ENCODE measurements at places on chromosomes 4 and X. TPM values are rescaled to one million over a fixed set of nuclear protein-coding genes. Genes with fewer than 3 reads are reported as not detected.
A peak's percentile ranks its signal among the peaks of the same experiment; 100 is the strongest.

Gene ZNF185
- total RNA-seq: 13.7 TPM

Gene DCLK2
- total RNA-seq: 20.5 TPM

Gene SMARCA1
- 69.3 TPM for total RNA-seq

Gene ARX
- not detected for total RNA-seq

- H3K4me1 ChIP-seq: no peaks in the 10 kb centered on the region
- no peak for ATAC-seq
- H3K4me3 ChIP-seq: no peak overlapping the region
- no peak overlapping the region for H3K27ac ChIP-seq
Measured at GRCh38 chr4:89420507-89420906, 112.9 kb upstream of the GPRIN3 start.

DNA sequence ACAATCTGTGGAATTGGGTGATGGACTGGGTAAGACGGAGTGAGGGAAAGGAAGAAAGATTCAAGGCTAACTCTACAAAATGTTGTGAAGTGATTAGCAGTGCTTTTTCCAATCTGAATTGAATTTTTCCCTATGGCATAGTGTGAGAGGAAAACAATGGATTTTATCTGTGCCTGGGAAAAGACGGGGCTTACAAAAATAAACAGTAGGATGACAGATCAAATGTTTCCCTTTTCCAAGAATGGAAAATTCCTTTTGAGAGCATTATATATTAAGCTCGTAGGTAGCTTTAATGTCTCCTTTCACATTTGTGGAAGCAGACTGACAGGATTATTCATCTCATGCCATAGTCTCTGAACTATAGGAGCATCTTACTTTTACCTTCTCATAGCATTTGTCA lies 27.8 kb downstream of the ATP11C start:
- no peak for ATAC-seq
- H3K27ac ChIP-seq: no peak overlapping the region
- no peaks in the 10 kb centered on the region for H3K27me3 ChIP-seq
- H3K36me3 ChIP-seq: no peaks in the 10 kb centered on the region
- no peaks in the 10 kb centered on the region for H3K4me1 ChIP-seq

GRCh38 chr4:176845636-176846035 lies 52.9 kb upstream of the VEGFC start:
- no peak for ATAC-seq
- H3K4me3 ChIP-seq: no peak overlapping the region
- no peaks in the 10 kb centered on the region for H3K27me3 ChIP-seq
- H3K27ac ChIP-seq: no peak overlapping the region
- no peaks in the 10 kb centered on the region for H3K4me1 ChIP-seq
- no peaks in the 10 kb centered on the region for H3K36me3 ChIP-seq

DNA sequence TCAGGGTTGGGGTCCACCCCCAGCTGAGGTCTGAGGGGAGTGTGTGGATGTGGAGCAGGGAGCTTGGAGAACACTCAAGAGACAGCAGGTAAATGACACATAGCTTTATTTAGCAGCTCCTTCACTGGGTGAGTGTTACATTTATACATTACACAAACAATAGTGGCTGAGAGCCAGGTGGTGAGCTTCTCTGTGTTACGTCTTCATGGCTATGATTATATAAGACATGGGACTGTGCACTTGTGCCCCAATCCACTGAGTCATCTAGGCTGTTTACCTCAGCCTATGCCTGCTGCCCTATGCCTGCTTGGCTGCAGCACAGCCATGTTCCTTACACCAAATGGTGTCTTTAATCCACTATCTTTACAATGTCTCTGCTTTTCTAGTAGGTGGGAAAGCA lies 459.6 kb downstream of the AFF2 start:
- H3K4me1 ChIP-seq: no peaks in the 10 kb centered on the region
- no peak for ATAC-seq
- no peak overlapping the region for H3K27ac ChIP-seq
- H3K4me3 ChIP-seq: no peak overlapping the region
- no peaks in the 10 kb centered on the region for H3K36me3 ChIP-seq

- no peak for ATAC-seq
- no peak overlapping the region for H3K27ac ChIP-seq
- H3K27me3 ChIP-seq: no peaks in the 10 kb centered on the region
- H3K4me3 ChIP-seq: no peak overlapping the region
- H3K4me1 ChIP-seq: no peaks in the 10 kb centered on the region
- H3K36me3 ChIP-seq: no peaks in the 10 kb centered on the region
Measured at GRCh38 chr4:176438401-176438800, 118.6 kb downstream of the SPCS3 start.

DNA sequence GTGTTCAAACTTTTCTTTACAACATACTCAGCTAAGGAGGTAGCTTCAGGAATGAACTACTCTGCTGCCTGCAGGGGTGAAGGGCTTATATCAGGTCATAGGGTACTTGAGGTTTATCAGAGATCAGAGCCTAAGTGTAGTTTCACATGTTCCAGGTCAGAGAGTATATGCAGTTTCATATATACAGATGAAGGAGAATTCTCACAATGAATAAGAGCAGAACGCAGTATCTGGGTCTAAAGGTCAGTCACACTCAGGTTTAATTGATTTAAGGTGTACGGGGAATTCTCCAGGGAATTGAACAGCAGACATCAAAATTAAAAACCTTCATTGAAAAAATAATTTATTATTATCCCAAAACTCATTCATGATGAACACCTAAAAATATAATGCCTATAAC lies 700.6 kb downstream of the TECRL start:
- H3K4me1 ChIP-seq: no peaks in the 10 kb centered on the region
- H3K27me3 ChIP-seq: no peaks in the 10 kb centered on the region
- no peaks in the 10 kb centered on the region for H3K36me3 ChIP-seq
- H3K4me3 ChIP-seq: no peak overlapping the region

- H3K27me3 ChIP-seq: no peaks in the 10 kb centered on the region
- no peak overlapping the region for H3K27ac ChIP-seq
- H3K4me3 ChIP-seq: no peak overlapping the region
- H3K4me1 ChIP-seq: no peaks in the 10 kb centered on the region
- no peaks in the 10 kb centered on the region for H3K36me3 ChIP-seq
Measured at GRCh38 chrX:116379854-116380253, 56.6 kb upstream of the SLC6A14 start.

DNA sequence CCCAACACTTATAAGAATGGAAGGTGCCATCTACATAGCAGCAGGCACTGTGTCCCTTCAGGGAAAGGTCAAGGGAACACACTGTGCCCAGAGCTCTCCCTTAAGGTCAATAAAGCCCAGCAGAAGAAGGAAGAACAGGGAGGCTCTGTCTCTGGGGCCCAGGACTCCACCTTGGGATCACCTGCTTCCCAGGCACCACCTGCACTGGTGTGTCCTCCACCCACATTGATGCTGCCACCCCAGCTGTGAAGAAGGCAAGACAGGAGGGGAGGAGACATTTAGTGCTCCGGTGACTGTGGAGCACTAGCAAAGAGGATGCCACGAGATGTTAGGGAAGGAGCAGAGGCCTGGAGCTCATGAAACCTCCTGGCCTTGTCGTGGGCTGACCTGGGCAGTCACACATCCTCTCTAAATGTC lies 53.4 kb downstream of the FHDC1 start:
- ATAC-seq: no peak
- no peaks in the 10 kb centered on the region for H3K27me3 ChIP-seq

GRCh38 chrX:9515973-9516538 lies 51.2 kb downstream of the TBL1X start:
- no peaks in the 10 kb centered on the region for H3K27me3 ChIP-seq
- no peak overlapping the region for H3K4me3 ChIP-seq
- ATAC-seq: no peak
- no peak overlapping the region for H3K27ac ChIP-seq

DNA sequence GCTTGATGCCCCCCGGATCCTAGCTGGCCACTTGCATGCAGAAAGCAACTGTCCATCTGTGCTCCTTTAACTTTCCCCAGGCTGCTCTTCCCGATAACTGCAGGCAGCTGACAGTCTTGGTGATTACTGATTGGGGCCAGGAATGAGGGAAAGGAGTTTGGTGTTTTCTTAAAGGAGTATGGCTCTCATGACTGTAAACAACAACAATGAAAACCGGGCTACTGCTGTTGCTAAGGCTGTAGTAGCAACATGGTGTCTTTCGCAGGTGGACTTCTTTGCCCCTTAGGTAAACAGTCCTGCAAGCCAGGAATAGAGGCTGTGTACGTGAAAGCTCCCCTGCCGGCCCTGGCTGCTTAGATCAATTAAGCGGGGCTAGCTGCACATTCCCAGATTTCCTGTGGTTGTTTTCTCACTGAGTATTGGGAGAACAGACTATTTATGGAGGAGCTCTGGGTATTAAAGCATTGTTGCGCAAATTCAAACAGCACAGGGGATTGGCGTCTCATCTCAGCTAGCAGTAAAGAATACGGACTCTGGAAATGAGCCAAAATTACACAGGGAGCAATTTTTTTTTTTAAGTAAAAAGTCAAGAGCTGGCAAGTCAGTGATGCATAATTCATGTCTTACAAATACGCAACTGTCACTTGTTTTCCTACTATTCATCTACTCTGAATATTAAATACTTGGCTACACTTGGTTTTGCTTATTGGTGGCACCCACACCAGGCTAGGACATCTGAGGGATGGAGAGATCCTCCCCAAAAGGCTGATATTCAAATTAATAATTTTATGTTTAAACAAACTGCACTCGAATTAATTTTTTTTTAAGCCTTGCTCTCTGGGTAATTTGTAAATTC lies 61.6 kb upstream of the NAP1L5 start:
- no peaks in the 10 kb centered on the region for H3K4me1 ChIP-seq
- no peak overlapping the region for H3K4me3 ChIP-seq
- H3K36me3 ChIP-seq: peaks cover 27% of the 10 kb centered on the region
- H3K27me3 ChIP-seq: no peaks in the 10 kb centered on the region
- peak overlapping the region; percentile 38 for H3K27ac ChIP-seq
- peak; percentile 48 for ATAC-seq

GRCh38 chr4:79848329-79848728 lies 224.7 kb downstream of the ANTXR2 start:
- no peaks in the 10 kb centered on the region for H3K27me3 ChIP-seq
- H3K4me3 ChIP-seq: no peak overlapping the region
- H3K36me3 ChIP-seq: no peaks in the 10 kb centered on the region

DNA sequence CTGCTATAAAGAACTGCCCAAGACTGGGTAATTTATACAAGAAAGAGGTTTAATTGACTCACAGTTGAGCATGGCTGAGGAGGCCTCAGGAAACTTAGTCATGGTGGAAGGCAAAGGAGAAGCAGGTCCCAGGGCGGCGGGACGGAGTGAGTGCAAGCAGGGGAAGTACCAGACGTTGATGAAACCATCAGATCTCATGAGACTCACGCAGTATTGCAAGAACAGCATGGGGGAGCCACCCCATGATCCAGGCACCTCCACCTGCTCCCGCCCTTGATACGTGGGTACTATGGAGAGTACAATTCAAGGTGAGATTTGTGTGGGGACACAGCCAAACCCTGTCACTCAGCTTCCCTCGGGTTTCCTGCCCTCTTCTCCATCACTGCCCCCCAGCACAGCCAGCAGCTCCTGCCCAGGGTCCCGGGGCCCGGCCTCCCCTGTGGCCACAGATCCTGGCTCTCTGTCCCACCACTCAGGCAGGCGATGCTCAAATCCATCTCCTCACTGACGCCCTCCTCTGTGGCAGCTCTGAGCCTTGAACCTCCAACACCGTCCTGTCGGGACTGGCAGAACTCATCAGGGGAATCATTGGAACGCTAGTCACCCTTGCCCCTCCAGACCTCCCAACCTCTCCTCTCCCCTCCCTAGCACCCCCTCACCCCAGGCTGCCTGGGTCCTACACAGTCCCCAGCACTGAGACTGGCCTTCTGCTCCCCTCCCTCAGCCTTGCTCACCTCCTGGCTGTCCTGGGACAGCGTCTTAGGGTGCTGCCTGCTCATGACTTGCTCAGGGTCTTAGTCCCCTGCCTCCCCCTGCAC lies 37.6 kb downstream of the FGFRL1 start:
- ATAC-seq: no peak
- H3K36me3 ChIP-seq: no peaks in the 10 kb centered on the region
- no peak overlapping the region for H3K27ac ChIP-seq

DNA sequence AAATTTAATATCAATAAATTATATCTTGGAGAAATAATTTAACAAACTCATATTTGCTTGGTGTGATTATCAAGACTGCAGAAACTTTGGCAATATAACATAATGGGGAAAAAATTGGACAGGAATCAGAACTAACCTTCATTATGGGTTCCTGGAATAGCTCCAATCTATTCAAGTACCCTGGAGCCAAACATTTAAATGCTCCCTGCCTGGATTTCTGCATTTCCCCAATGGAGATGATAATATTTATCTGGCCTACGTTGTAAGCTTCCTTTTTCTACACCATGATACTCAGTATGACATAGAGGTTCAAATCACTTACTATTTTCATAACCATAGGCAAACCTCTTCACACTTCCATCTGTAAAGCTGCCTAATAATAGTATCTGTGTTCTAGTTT lies 326.8 kb downstream of the TRIML1 start:
- no peak overlapping the region for H3K27ac ChIP-seq
- H3K4me1 ChIP-seq: no peaks in the 10 kb centered on the region
- no peaks in the 10 kb centered on the region for H3K36me3 ChIP-seq
- no peak for ATAC-seq

DNA sequence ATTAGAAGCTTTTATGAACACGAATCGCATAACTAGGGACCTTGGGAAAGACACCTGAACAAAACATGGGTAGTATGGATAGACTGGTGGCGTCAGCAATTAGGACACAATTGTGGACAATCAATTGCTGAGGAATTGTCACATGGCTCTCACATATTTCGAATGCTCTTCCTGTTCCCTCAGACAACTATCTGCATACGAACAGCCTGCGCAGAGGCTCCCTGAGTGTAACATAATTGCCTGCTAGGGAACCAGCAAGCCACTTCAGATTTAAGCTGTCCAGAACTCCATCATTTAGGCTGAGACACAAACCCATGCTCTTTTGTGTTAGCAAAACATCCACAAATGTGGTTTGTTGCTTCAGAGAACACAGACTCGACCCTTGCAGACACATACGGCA lies 160.8 kb downstream of the MGST2 start:
- no peaks in the 10 kb centered on the region for H3K27me3 ChIP-seq
- H3K4me1 ChIP-seq: no peaks in the 10 kb centered on the region
- H3K27ac ChIP-seq: no peak overlapping the region
